ENCODE measurements at places on chromosomes 5 and 9.
A peak's percentile ranks its signal among the peaks of the same experiment; 100 is the strongest.

- DNase-seq: no peak
Measured at GRCh38 chr9:38690574-38690973, 29.4 kb downstream of the FAM240B start.

DNA sequence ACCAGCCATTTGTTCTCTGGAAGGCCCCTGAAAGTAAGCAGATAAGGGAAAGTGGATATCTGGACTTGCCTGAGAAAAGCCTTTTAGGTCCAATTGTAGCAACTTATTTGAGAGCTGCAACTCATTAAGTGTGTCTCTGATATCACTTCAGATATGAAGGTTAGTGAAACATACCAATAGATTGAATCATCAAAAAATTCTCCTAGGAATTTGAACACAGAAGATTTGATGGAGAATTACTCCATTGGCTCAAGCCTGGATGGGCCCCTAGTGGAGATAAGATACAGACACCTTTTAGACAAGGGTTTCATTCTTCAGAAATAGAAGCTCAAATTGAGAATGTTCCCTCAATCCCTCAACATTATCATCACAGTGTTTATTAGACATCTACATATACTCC lies 356.7 kb downstream of the NDUFS4 start:
- DNase-seq: peak; percentile 29

DNA sequence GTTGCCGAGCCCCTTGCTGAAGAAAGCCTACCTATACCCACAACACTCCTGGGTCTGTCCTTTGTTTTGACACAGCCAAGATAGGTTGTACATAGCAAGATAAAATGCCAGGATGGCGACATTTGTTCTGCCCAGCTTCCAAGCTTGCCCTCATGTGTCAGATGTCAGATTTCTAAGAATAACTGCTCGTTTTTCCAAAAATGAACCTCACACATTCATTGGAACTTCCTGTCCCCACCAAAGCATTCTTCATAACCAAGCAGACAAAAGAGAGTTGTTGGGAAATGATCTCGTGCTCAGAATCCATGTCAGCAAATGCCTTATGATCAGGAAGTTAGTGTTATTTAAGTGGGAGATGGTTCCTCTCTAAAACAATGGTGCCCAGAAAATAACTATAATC lies 210.1 kb downstream of the ZNF608 start:
- DNase-seq: no peak

GRCh38 chr9:128807827-128808226 lies 10.5 kb upstream of the ENDOG start:
- DNase-seq: no peak

DNA sequence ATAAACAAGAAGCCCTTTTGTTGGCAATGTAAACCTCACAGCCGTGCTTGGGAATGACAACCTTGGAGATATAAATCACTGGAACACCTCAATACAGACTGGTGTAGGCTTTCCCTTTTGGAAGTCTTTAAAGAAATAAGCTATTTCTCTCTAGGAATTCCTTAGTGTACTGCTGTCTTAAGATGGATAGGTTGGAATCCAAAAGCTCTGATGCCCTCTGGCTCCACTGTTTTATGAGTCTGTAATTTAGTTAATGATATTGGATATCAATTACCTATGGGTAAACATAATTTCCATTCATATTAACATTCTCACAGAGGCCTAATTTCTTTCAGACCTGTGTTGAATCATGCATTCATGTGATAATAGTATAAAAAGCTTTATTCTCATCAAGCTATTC lies 435.9 kb upstream of the MPDZ start:
- DNase-seq: no peak

GRCh38 chr9:4690144-4690543 lies 10.8 kb downstream of the CDC37L1 start:
- no peak for DNase-seq

DNA sequence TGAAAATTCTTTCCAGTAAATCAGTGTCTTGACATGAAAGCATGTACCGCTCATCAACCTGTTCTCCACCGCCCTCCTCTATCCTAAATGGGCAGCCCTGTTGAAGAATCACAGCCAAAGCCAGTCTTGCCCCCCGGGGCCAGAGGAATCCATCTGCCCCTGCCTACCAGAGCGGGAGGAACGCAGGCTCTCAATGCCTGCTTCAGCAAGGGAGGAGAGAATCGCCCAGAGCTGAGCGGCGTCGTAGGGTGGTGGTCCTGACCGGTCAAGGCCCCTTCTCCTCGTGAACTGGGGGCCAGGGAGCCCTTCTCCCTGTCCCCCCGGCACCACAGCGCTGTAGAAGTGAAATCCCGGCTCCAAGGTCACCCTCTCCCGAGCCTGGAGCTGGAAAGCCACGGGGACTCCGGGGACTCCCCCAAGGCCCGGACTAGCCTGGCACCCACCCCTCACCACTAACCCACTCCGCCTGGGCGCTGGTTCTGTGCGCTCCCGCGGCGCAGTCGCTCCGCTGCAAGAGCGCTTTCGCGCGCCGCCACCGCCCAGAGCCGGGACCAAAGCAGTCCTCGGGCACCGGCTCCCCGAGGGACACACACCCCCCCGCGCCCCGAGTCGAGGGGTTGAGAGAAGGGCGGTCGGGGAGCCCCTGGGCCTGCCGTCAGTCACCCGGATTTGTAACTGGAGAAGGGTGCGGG lies 718 bp upstream of the TMEM215 start:
- no peak for DNase-seq

DNA sequence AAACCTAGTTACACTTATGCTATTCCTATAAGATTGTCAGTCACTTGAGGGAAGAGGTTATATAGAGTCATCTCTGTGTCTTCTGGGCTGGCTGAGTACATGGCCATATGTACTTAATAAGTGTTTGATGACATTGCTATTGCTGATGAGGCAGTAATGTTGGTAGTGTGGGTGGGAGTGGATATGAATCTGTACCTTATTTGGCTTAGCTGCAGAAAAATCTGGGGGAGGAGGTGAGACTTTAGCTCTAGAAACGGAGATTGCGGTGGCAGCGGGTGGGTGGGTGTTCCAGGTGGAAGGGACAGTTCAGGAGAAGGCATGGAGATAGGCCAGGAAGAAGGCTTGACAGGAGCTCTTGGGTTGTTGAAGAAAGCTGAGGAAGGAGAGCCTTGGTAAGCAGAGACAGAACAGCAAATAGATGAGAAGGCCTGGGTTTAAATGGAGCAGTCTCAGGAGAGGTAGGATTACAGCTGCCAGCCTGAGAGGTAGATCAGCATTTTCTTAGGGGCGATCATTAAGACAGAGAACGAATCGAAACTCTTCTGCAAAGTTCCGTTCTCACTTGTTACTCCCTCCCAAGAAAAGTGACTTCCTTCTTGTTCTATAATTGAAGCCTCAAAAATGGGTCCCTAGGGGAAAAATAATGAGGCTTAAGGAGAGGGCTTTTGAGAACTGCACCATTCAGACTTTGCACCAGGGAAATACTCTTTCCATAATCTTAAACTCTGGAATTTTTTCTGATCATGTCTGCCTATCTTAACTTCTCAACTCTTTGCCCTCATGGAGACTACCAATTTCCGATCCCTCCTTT lies 160.5 kb downstream of the UNC13B start:
- peak; percentile 47 for DNase-seq

DNA sequence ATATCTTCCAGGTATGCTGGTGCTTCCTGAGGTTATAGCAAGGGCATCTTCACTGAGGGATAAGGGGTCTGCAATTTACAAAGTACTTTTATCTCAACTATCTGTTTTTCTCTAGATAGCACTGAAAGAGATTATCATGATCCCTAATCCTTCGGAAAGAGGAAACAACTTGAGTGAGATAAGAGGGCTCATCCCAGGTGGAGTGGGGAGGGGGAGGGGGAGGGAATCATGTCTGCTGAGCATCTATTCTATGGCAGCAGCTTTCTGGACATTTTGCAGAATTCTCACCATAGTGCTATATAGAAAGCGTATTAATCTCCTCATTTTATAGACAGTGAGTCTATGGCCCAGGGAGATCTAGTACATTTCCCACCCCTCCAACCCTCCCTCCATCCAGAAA lies 5.9 kb downstream of the TNFSF15 start:
- no peak for DNase-seq

GRCh38 chr9:5482194-5482593 lies 28.1 kb upstream of the PDCD1LG2 start:
- DNase-seq: no peak

DNA sequence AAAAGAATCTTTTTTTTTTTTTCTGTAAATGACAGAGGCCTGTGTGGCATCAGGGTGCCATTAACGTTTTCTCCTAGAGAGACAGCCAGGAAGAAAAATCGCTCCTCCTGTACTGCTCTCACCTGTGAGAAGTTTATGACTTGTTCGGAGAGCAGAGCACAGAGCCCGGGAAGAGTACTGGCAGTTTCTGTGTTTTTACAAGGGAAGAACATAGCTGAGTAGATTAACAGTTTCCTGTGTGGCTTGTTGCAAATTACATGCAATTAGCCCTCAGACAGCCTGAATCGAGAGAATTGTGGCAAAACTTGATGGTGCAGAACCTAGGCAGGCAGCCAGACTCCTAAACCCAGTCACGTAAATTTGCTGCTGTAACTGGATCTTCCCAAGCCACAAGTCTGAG lies 32.1 kb downstream of the PRKACG start:
- no peak for DNase-seq

DNA sequence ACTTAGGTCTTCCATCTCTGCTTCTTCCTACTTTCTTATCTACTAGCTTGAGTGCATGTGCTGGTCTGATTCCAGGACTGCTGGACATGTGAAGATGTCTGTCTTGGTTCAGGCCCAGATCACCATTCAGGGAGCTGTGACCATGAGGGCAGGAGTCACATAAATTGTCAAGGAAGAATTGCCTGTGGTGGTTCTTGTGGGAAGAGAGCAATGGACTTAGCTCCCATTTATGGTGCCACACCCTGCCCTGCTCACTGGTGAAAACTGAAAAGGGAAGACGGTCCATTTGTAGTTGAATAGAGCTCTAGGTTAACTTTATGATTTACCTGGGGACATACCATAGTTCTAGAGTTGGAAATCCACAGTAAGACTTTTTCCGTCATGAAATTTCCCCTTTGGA lies 244.3 kb upstream of the ZNF608 start:
- DNase-seq: no peak

- DNase-seq: peak; percentile 35
Measured at GRCh38 chr5:141753971-141754713, 72.1 kb upstream of the ARAP3 start.

All from fibroblast of mammary gland (primary cell).